Spleen (tissue), 13 donors: ENCODE measurements at places on chromosomes 3 and 15. TPM values are rescaled to one million over a fixed set of nuclear protein-coding genes. Genes with fewer than 3 reads are reported as not detected.

DNA sequence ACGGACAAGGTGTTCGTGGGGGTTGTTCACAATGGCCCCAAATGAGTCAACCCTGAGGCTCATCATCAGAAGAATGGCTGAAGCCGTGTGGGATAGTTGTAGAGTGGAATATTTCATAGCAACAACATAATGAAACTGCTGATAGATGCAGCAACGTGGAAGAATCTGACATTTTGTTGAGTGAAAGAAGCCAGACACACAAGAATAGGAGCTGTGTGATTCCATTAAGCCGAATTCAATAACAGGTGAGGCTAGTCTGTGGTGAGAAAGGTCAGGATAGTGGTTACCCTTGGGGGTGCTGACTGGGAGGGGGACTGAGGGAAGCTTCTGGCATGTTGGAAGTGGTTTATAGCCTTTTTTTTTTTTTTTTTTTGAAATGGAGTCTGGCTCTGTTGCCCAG is 144.0 kb downstream of the SMAD6 start:
- H3K4me1 ChIP-seq = peaks cover 12% of the 10 kb centered on the region
- no peak overlapping the region for H3K4me3 ChIP-seq
- no peak for DNase-seq
- H3K36me3 ChIP-seq = no peaks in the 10 kb centered on the region

DNA sequence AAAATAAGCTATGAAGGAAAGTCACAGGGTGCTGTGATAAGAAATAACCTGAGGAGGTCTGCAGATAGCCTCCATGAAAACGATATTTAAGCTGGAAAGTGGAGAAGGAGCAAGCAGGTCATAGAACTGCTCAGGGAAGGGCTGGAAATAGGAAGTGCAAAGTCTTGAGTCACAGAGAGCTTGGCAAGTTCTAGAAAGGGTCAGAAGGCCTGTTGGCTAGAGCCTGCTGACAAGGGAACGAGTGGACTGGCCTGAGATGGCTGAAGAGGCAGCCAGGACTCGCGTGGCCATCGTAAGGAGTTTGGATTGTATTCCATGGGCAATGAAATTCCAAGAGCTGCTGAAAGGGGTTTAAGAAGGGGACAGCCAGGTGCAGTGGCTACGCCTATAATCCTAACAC is 64.7 kb upstream of the IL12A start:
- H3K4me3 ChIP-seq = no peak overlapping the region
- no peak for DNase-seq
- H3K36me3 ChIP-seq = no peaks in the 10 kb centered on the region
- H3K4me1 ChIP-seq = peaks cover 4% of the 10 kb centered on the region
- no peaks in the 10 kb centered on the region for H3K27me3 ChIP-seq

DNA sequence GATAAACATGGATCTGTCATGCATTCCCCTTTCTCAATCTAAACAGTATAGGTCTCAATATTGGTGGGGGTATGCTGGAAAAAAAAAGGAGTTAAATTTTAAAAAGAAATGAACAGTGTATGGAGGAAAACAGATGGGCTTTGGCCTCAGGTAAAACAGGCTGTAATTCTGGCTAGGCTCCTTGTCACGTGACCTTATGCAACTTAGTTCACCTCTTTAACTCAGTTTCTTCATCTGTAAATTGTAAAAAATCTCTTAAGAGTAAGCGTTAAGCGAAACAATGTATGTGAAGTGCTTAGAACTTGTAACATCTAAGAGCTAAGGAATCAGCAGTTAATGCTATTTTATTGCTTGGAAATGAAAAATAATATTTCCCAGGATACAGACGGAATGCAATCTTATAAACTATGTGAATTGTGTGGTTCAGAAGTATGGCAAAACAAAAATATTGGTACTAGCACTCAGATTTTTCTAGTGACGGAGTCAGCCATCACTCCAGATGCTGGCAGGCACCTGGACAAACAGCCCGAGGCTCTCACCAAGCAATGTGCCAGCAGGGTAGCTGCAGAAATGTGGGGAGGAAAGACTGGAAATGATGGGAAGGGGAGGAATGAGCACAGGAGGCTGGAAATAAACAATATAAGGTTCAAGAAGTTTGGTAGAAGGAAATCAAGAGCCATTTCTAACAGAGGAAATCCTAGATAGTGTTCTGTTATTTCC is 172.8 kb downstream of the USP13 start:
- peaks cover 13% of the 10 kb centered on the region for H3K27me3 ChIP-seq
- H3K27ac ChIP-seq = no peak overlapping the region
- no peaks in the 10 kb centered on the region for H3K36me3 ChIP-seq
- H3K4me1 ChIP-seq = no peaks in the 10 kb centered on the region
- no peak for DNase-seq

GRCh38 chr15:44720460-44721176 is 9.3 kb downstream of the B2M start:
- no peaks in the 10 kb centered on the region for H3K27me3 ChIP-seq
- peaks cover 98% of the 10 kb centered on the region for H3K4me1 ChIP-seq
- H3K27ac ChIP-seq = peak overlapping the region; percentile 32
- H3K36me3 ChIP-seq = peaks cover 36% of the 10 kb centered on the region

DNA sequence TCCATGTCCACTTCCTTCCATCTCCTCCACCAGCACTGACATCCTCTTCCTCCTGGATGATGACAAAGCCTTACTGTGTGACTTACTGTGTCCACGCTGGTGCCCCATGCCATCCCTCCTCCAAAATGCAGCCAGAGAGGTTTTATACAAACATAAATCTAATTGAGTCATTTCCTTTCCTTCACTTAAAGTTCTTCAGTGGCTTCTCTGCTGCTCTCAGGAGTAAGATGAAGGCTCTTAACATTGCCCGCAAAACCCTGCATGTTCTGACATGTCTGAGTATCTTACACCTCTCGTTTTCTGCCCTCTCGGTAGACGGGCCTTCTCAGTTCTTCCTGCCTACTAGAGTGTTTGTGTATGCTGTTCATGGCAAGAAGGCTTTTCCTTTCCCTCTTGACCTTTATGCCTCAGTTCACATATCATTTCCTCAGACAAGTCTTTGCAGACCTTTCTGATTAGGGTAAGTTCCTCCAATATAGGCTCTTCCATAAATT is 175.5 kb downstream of the CFAP20DC start:
- H3K27me3 ChIP-seq = no peaks in the 10 kb centered on the region
- H3K4me1 ChIP-seq = no peaks in the 10 kb centered on the region
- no peak for DNase-seq
- H3K27ac ChIP-seq = no peak overlapping the region
- H3K4me3 ChIP-seq = no peak overlapping the region

DNA sequence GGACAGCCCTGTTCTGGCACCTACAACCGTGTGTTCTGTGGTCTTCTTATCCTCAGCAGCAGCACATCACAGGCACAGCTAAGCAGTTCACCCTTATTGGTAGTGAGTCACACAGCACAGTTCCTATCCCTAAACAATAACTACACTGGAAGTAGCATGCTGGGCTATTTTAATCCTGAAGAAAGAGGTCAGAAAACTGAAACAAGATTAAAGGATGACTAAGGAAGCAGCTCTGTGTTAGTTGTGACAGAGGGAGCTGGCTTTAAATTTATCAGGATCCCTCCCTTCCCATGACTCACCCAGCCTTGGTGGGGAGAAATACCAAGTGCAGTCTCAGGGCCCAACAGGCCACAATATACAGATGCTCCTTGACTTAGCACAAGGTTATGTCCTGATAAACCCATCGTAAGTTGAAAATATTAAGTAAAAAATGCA is 144.3 kb downstream of the ERC2 start:
- H3K4me1 ChIP-seq = no peaks in the 10 kb centered on the region
- no peak overlapping the region for H3K27ac ChIP-seq
- no peak for DNase-seq
- no peaks in the 10 kb centered on the region for H3K27me3 ChIP-seq
- H3K4me3 ChIP-seq = no peak overlapping the region
- no peaks in the 10 kb centered on the region for H3K36me3 ChIP-seq

- no peaks in the 10 kb centered on the region for H3K36me3 ChIP-seq
- DNase-seq = no peak
- H3K27me3 ChIP-seq = no peaks in the 10 kb centered on the region
- H3K27ac ChIP-seq = no peak overlapping the region
Observed at GRCh38 chr3:57961177-57961827, 46.9 kb upstream of the FLNB start.

DNA sequence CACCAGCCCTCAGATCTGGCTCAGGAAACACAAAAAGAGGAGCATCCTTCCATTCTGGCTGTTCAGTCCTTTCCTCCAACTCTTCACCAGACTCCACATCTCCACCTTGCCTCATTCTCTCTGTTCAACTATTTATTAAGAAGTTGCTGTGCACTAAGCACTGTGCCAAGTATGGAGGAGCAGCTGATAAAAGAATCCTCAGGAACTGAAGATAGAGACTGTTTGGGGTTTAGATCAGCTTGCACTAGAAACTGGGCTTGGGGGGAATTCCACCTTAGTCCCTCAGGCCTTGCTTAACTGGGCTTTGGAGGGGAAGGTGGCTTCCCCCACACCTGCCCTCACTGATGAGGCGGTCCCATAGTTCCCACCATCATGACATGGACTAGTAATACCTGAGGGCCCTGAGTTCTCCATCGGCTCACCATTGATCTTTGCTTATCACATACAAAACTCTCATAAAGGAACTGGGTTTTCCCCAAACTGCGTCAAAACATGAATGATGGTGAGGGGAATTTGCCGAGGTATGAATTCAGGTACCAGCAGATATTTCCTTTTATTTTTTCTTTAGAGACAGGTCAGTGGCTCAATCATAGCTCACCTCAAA is 1.7 kb upstream of the CCR8 start:
- no peak overlapping the region for H3K4me3 ChIP-seq
- H3K4me1 ChIP-seq = no peaks in the 10 kb centered on the region
- H3K36me3 ChIP-seq = no peaks in the 10 kb centered on the region

DNA sequence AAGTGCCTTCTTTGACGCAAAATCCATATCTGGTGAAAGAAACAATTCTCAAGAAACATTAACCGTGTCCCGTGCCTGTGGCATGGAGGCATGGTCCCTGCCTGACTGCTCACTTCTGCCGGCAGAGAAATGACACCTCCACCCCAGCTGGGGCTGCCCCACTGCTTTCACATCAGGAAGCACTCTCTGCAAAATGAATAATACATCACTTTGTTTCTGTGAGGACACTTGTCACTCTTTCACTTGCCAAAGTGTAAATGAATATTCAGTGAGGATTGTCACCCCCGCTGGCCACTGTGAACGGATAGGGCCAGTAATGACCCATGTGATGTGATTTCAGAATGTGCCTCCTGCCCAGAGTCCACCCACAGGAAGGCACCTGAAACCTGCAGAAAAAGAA is 31.1 kb upstream of the SLC24A5 start:
- no peak overlapping the region for H3K4me3 ChIP-seq
- no peak for DNase-seq
- no peaks in the 10 kb centered on the region for H3K4me1 ChIP-seq
- H3K27ac ChIP-seq = no peak overlapping the region
- no peaks in the 10 kb centered on the region for H3K36me3 ChIP-seq

- H3K36me3 ChIP-seq = no peaks in the 10 kb centered on the region
- no peaks in the 10 kb centered on the region for H3K27me3 ChIP-seq
- H3K4me3 ChIP-seq = no peak overlapping the region
- H3K27ac ChIP-seq = no peak overlapping the region
- H3K4me1 ChIP-seq = no peaks in the 10 kb centered on the region
Observed at GRCh38 chr3:178588628-178589027, 52.4 kb downstream of the KCNMB2 start.

GRCh38 chr3:52228266-52228665 is 2.8 kb upstream of the TLR9 start:
- DNase-seq = no peak
- H3K4me3 ChIP-seq = no peak overlapping the region
- H3K27me3 ChIP-seq = no peaks in the 10 kb centered on the region

DNA sequence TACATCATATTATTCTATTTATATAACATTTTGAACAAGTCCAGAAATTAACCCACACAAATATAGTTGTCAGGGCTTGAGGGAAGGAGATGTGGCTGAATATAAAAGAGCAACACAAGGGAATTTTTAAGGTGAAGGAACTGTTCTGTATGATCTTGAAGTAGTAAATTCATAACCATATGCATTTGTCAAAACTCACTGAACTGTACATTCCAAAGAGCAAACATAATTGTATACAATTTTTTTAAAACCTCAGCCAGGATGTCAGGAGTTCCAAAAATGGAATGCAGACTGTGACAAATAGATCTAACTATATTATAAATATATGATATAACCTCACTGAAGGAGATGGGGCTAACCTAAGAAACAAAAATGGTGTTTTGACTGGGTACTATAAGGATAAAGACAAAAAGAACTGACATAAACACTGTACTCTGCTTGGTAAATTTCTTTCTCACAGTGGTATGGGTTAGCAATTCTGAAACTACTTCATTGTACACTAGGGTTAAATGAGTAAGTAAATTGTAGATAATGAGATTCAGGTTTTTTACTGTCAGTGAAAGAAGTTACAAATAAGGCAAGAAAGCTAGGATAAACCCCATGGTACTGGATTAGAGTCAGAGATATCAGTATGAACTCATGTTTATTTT is 14.4 kb downstream of the GOLGB1 start:
- H3K27ac ChIP-seq = no peak overlapping the region
- DNase-seq = no peak
- peaks cover 8% of the 10 kb centered on the region for H3K4me1 ChIP-seq
- no peaks in the 10 kb centered on the region for H3K27me3 ChIP-seq
- H3K4me3 ChIP-seq = no peak overlapping the region

GRCh38 chr3:57110798-57111197 is 50.3 kb downstream of the SPATA12 start:
- H3K27me3 ChIP-seq = peaks cover 3% of the 10 kb centered on the region
- no peaks in the 10 kb centered on the region for H3K4me1 ChIP-seq
- no peak overlapping the region for H3K27ac ChIP-seq
- H3K4me3 ChIP-seq = no peak overlapping the region

GRCh38 chr3:153232851-153233271 is 70.8 kb downstream of the RAP2B start:
- no peak overlapping the region for H3K4me3 ChIP-seq
- peaks cover 5% of the 10 kb centered on the region for H3K4me1 ChIP-seq
- no peak for DNase-seq
- no peak overlapping the region for H3K27ac ChIP-seq
- H3K36me3 ChIP-seq = no peaks in the 10 kb centered on the region

GRCh38 chr3:111895071-111895470 is 36.0 kb downstream of the PHLDB2 start:
- H3K27me3 ChIP-seq = no peaks in the 10 kb centered on the region
- no peak for DNase-seq
- H3K36me3 ChIP-seq = no peaks in the 10 kb centered on the region
- no peak overlapping the region for H3K4me3 ChIP-seq
- H3K27ac ChIP-seq = no peak overlapping the region

The MAN2A2 gene
- total RNA-seq = 107 TPM

The CIDEC gene
- total RNA-seq = not detected

The DNAH12 gene
- not detected for total RNA-seq

The C3orf20 gene
- 1.1 TPM for total RNA-seq

The TRAT1 gene
- 7.5 TPM for total RNA-seq

The VPS8 gene
- 88.7 TPM for total RNA-seq

The SCAANT1 gene
- not detected for total RNA-seq

The NUP210 gene
- total RNA-seq = 49.8 TPM

The PRSS50 gene
- total RNA-seq = not detected

The RUVBL1 gene
- total RNA-seq = 26.2 TPM

The B4GALT4 gene
- 17.1 TPM for total RNA-seq

The TUSC7 gene
- total RNA-seq = not detected
